Naive thymus-derived CD8-positive, alpha-beta T cell (primary cell): ENCODE measurements at places on chromosomes 7 and 10. TPM values are rescaled to one million over a fixed set of nuclear protein-coding genes. Genes with fewer than 3 reads are reported as not detected.

FRAT2 gene
- total RNA-seq: 29.0 TPM

TMEM213 gene
- total RNA-seq: not detected

CLEC2L gene
- total RNA-seq: not detected

SMKR1 gene
- 1.5 TPM for total RNA-seq

SAP25 gene
- total RNA-seq: 118 TPM

SLC26A4 gene
- total RNA-seq: 0.08 TPM

SPDYE5 gene
- total RNA-seq: 0.26 TPM

HHEX gene
- total RNA-seq: 3.2 TPM

GRCh38 chr7:143906151-143906550 is 4.2 kb upstream of the TCAF1 start:
- H3K27me3 ChIP-seq: peaks cover 6% of the 10 kb centered on the region
- DNase-seq: no peak
- no peak overlapping the region for H3K4me3 ChIP-seq
- no peak overlapping the region for H3K27ac ChIP-seq
- peaks cover 13% of the 10 kb centered on the region for H3K4me1 ChIP-seq

DNA sequence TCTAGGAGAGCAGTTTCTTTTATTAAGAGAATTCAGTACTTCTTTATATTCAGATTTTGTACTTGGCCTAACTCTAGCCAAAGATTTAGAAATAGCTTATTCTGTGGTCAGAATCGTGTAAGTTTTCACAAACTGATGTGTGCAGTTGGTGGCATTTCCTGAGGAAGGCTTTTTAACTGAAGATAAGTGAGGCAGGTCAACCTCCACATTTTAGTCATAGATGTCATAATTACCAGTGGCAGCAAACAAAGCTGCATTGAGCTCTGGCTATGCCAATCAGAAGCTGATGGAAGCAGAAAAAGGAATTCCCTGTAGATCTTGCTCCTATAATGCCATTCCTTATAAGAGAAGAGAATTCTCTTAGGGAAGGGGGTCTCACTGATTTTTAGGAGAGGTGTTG is 141.3 kb upstream of the SP8 start:
- H3K36me3 ChIP-seq: no peaks in the 10 kb centered on the region
- no peaks in the 10 kb centered on the region for H3K27me3 ChIP-seq
- no peak overlapping the region for H3K27ac ChIP-seq
- no peaks in the 10 kb centered on the region for H3K4me1 ChIP-seq
- DNase-seq: no peak
- H3K4me3 ChIP-seq: no peak overlapping the region

DNA sequence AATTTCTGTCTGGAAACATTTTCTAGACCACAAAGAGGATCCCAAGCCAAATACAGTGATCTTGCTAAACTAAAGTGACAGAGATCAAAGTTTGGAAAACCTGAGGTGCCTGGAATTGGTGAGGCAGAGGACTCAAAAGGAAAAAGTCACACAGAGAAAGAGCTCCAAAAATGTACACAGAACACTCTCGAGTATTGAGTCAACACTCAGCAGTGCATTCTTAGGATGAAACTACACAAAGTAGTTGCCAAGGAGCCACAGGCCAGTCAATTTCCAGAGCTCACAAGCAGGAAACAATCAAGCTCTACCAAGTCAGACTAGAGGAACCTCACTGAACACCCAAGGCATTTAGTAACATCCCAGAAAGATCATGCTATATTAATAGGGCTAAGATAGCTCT is 61.3 kb downstream of the MICU1 start:
- DNase-seq: no peak
- peaks cover 4% of the 10 kb centered on the region for H3K4me1 ChIP-seq
- H3K27me3 ChIP-seq: no peaks in the 10 kb centered on the region
- peaks cover 17% of the 10 kb centered on the region for H3K36me3 ChIP-seq
- no peak overlapping the region for H3K4me3 ChIP-seq

DNA sequence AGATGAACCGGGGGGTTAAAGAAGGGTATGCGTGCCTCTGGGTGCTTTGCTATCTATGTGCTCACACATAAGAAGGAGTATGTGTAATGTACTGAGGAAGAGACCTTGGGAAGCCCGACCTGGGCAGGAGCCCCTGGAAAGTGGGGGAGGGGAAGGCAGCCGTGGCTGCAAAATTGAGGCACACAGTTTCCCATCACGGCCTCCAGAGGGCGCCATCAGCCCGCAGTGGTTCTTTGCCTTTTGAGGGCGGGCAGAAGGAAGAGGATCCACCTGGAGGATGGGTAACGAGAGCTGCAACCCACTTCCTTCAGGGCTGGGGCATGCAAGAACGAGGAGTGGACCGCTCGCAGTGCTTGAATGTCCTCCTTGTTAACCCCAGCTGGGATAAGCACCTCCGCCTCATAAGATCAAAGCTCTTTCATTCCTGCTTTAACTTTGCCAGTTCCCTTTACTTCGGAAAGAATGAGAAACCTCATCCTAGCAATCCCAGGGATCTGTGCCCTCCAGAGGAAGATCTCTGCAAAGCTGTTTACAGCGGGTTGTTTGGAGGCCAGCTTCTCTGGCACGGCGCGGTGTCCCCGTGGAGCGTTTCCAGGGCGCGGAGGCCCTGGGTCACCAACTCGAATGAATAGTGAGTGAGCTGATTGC is 77.9 kb downstream of the PCGF5 start:
- H3K27me3 ChIP-seq: no peaks in the 10 kb centered on the region
- peak; percentile 83 for DNase-seq
- H3K4me3 ChIP-seq: peak overlapping the region; percentile 67
- H3K27ac ChIP-seq: no peak overlapping the region

GRCh38 chr7:150737265-150738055 is at the start of gene GIMAP5:
Gene GIMAP5, plus strand, starts transcription at chr7:150737418. Its CDS starts 3,467 bp downstream, at chr7:150740885.
- peak within 1 kb of the TSS; percentile 95 for H3K27ac ChIP-seq
- H3K4me3 ChIP-seq: peak within 1 kb of the TSS; percentile 99
- DNase-seq: no peak
- peaks cover 46% of the 10 kb centered on the region for H3K36me3 ChIP-seq

GRCh38 chr10:123395906-123396305 is 241.7 kb downstream of the BUB3 start:
- no peak for DNase-seq
- peaks cover 13% of the 10 kb centered on the region for H3K27me3 ChIP-seq

- no peak overlapping the region for H3K4me3 ChIP-seq
- no peaks in the 10 kb centered on the region for H3K4me1 ChIP-seq
- no peak for DNase-seq
- no peaks in the 10 kb centered on the region for H3K36me3 ChIP-seq
- H3K27ac ChIP-seq: no peak overlapping the region
- H3K27me3 ChIP-seq: peaks cover 3% of the 10 kb centered on the region
These were observed 331.6 kb upstream of the HPS1 start for GRCh38 chr10:98778277-98778759.

DNA sequence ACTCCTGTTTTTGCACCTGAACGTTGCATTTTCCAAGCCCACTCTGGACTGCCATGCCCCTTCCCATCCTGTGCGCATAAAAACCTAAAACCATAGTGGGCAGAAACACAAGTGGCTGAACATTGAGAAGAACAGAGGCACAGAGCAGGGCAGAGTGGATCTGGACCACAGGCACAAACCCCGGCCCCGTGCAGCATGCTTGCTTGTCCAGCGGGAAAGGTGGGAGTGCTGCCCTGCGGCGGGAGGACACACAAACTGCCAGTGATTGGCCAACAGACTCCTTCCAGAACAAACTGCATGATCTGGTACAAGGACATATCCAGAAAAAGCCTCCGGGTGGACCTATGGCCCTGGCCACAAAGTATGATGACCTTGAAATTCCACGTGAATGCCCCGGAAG is 42.5 kb upstream of the ADARB2 start:
- H3K27me3 ChIP-seq: no peaks in the 10 kb centered on the region
- no peaks in the 10 kb centered on the region for H3K36me3 ChIP-seq

GRCh38 chr7:79593866-79594301 is 140.4 kb upstream of the MAGI2 start:
- no peak for DNase-seq
- no peak overlapping the region for H3K27ac ChIP-seq
- no peaks in the 10 kb centered on the region for H3K4me1 ChIP-seq
- no peaks in the 10 kb centered on the region for H3K36me3 ChIP-seq
- no peak overlapping the region for H3K4me3 ChIP-seq

GRCh38 chr7:64559206-64559605 is 3.7 kb downstream of the ZNF680 start:
- no peak for DNase-seq
- no peaks in the 10 kb centered on the region for H3K27me3 ChIP-seq
- peak overlapping the region; percentile 14 for H3K27ac ChIP-seq

DNA sequence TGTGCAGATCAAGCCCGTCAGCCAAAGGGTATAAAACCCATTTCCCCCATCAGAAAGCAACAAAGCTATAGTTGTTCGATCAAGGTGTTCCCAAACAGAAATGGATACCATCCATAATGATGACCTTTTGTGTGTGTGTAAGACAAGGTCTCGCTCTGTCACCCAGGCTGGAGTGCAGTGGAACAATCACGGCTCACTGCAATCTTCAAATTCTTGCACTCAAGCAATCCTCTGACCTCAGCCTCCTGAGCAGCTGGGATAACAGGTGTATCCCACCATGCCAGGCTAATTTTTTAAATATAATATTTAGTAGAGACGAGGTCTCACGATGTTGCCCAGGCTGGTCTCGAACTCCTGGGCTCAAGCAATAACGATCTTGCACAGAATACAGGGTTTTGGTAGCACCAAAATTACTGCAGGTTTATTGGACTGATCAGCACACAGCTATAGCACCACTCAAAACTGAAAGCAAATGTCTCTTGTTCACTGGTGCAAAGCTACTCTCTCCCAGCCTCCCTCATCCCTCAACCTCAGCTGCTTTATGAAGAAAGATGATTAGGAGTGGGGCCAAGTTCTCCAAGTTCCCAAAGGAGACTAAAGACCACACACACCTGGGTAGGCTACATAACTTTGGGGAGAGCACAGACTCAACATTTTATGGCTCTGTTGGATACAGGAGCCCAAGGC is 80.5 kb downstream of the ABI1 start:
- no peak overlapping the region for H3K27ac ChIP-seq
- peaks cover 92% of the 10 kb centered on the region for H3K4me1 ChIP-seq
- H3K27me3 ChIP-seq: no peaks in the 10 kb centered on the region
- no peak for DNase-seq
- H3K36me3 ChIP-seq: peaks cover 19% of the 10 kb centered on the region
- H3K4me3 ChIP-seq: no peak overlapping the region

DNA sequence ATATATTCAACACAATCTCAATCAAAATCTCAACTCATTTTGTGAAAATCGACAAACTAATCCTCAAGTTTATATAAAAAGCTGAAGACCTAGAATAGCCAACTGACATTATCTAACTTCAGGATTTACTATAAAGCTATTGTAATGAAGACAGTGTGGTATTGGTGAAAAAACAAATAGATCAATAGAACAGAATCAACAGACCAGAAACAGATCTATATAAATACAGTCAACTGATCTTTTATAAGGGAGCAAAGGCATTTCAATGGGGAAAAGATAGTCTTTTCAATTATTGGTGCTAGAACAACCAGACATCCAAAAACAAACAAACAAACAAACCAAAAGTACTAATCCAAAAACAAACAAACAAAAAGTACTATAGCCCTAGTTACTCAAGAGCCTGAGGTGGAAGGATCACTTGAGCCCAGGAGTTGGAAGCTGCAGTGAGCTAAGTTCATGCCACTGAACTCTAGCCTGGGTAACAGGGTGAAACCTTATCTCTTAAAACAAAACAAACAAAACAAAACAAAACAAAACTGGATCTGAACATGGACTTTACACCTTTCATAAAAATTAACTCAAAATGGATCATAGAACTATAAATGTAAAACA is 26.6 kb upstream of the AKR1D1 start:
- no peaks in the 10 kb centered on the region for H3K4me1 ChIP-seq
- no peak overlapping the region for H3K4me3 ChIP-seq
- DNase-seq: no peak
- peaks cover 5% of the 10 kb centered on the region for H3K36me3 ChIP-seq
- peaks cover 16% of the 10 kb centered on the region for H3K27me3 ChIP-seq
- no peak overlapping the region for H3K27ac ChIP-seq

GRCh38 chr10:130914367-130914766 is 397.2 kb downstream of the TCERG1L start:
- no peaks in the 10 kb centered on the region for H3K4me1 ChIP-seq
- peaks cover 23% of the 10 kb centered on the region for H3K27me3 ChIP-seq
- DNase-seq: no peak
- peaks cover 16% of the 10 kb centered on the region for H3K36me3 ChIP-seq
- H3K4me3 ChIP-seq: no peak overlapping the region

- H3K27ac ChIP-seq: no peak overlapping the region
- H3K27me3 ChIP-seq: no peaks in the 10 kb centered on the region
- H3K36me3 ChIP-seq: no peaks in the 10 kb centered on the region
- no peak for DNase-seq
- no peaks in the 10 kb centered on the region for H3K4me1 ChIP-seq
These were observed 338.1 kb upstream of the SEMA3C start for GRCh38 chr7:81256991-81257390.

DNA sequence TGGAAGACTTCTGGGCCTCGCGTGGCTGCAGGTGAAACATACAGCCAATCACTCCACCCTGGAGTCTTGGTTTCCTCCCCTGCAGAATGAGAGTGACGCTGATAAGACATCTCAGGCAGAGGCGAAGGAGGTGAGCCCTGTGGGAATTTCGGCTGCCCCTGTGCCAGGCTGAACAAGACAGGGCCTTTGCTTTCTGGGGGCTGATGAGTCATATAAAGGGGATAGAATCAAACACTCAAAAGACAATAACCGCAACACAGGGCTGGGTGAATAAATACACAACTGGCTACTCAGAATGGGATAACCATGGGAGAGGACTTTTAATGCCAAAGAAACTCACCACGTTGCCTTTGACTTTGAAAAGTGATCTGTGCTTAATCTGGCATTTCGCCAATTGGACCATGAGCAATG is 143.8 kb downstream of the KCNMA1 start:
- H3K27me3 ChIP-seq: no peaks in the 10 kb centered on the region
- DNase-seq: no peak
- no peak overlapping the region for H3K27ac ChIP-seq
- H3K4me1 ChIP-seq: no peaks in the 10 kb centered on the region
